ENCODE measurements at places on chromosomes 3 and 15.
A peak's percentile ranks its signal among the peaks of the same experiment; 100 is the strongest.

- DNase-seq = no peak
Measured at GRCh38 chr3:177345973-177346503, 148.8 kb upstream of the TBL1XR1 start.

GRCh38 chr3:161148832-161149475 is 43.8 kb upstream of the B3GALNT1 start:
- no peak for DNase-seq

GRCh38 chr3:44066806-44067205 is 174.9 kb upstream of the TOPAZ1 start:
- DNase-seq = no peak

GRCh38 chr3:147509448-147509847 is 100.3 kb downstream of the ZIC1 start:
- no peak for DNase-seq

GRCh38 chr3:23548706-23549105 is 257.0 kb upstream of the UBE2E1 start:
- no peak for DNase-seq

DNA sequence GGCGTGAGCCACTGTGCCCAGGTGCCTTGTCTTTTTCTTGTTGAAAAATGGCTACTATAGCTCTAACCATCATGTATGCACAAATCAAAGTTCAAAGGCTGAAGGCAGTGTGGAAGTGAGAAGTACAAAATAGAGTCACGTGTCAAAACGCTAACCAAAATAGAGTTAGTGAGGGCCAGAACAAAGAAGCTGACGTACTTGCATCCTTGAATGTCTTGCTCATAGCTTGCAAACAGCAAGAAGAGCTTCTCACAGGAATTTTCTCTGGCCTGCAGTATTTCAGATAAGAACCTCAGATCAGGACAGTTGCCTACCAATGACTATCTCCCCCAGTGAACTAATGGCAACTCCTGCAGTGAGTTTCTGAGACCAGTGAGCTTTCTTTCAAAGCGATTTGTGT is 713.5 kb downstream of the GRM7 start:
- DNase-seq = no peak

GRCh38 chr3:47412842-47413520 is 32.2 kb downstream of the PTPN23 start:
- no peak for DNase-seq

DNA sequence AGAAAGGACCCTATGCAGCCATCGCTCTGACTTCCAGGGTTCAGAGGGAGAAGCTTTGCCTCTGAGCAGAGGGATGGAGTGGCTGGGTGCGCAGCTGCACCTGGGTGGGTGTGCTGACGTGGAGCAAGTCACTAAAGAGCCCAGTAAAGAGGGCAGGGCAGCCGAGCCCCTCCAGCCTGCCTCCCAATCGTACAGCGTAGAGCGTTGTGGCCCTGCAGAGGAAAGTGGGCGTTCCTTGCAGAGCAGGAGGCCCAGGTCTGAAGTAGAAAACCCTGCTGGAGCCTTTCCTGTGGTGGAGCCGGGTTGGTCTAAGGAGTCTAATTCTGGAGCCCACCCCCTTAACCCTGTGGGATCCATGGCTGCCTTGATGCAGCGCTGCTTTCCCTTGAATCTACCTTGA is 61.0 kb downstream of the ABTB1 start:
- no peak for DNase-seq

DNA sequence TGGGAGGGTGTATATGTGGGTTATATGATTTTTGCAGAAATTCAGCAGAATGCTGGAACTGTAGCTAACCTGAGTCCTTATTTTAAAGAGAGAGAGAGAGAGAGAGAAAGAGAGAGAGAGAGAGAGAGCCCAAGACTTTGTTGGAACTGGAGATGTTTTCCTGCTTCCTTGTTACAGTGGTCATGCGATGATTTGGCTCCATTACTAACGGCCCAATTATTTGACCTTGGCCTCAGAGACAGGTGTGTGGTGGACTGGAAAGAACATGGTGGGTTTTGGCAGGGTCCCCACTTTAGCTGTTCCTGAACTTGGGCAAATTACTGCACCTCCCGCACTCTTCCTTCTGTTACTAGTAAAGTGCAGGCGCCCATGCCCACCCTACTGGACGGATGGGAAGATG is 14.8 kb upstream of the ACSBG1 start:
- no peak for DNase-seq

DNA sequence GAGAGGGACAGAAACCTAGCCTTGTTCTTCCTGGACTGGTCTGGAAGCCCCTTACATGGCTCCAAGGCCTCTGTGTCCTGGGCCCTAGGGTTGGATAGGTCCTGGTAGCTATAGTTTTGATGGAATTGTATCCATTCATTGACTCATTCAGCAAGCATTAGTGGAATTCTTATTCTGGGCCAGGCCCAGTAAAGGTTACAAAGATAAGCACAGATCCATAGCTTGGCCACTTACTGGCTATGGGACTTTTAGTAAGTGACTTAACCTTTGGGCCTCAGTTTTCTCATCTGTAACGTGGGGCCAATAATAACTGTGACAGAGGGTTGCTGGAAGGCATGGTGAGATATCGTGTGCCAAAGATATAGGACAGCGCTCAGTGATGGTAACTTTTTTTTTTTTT is 13.6 kb upstream of the DAG1 start:
- DNase-seq = peak; percentile 66

GRCh38 chr15:59137566-59137965 is 32.6 kb downstream of the CCNB2 start:
- no peak for DNase-seq

DNA sequence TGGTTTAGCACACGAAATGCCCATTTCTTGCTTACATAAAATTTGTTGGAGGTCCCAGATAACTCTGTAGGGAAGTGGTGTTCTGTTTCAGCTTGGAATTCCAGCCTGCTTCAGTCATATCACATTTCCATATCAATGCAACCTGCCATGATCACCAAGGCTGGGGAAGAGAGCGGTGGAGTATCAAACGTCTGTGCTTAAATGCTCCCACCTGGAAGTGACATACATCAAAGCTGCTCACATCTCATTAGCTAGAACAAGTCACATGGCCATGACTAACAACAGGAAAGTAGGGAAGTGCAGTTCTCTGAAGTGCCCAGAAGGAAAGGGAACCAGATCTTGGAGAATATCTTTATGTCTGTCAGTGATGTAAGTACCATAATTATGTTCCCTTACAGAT is 130.2 kb upstream of the CFAP20DC start:
- DNase-seq = no peak

DNA sequence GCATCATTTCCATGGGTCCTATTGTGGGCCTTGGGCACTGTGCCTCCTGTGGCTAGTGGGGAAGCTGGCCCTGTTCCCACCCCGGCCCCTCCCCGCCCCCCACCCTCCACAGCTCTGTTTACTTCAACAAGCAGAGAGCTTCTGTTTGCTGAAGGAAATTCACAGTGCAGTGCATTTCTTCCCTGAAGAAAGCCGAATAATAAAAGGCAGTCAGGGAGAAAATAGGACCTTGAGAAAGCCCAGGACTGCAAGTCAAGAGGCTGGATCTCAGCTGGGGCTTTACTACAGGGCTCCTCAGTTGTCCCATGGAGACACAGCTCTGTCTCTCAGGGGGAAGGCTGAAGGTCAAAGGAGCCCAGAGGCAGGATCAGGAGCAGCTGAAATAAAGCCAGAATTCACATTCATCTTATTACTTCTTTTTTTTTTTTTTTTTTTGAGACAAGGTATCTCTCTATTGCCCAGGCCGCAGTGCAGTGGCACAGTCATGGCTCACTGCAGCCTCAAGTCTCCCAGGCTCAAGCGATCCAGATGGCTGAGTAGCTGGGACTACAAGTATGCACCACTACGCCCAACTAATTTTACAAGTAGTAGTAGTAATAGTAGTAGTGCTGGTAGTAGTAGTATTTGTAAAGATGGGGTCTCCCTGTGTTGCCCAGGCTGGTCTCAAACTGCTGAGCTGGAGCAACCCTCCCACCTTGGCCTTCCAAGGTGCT is 33.0 kb upstream of the LACTB start:
- peak; percentile 61 for DNase-seq

DNA sequence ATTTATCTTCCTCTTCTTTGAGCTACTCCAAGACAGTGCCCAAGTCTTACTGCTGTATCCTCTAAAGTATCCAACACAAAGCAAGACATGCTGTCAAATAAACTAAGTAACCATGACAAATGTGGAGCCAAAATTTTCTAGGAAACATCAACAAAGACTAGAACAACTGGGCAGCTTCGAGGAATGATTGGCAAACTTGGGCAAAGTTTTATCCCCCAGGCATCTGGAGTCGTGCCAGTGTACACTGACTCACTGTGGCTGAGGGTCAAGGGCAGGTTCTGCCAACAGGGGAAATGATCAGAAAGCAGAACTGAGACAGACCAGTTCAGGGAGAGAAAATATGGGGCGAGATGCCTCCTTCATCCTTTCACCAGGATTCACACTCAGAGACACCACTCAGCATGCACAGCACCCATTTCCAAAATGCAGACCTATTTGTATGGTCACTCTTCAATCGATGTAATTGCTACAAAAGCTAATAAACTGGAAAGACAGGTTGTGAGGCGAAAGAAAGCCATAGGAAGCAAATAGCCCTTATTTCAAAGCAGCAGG is 65.8 kb downstream of the MB21D2 start:
- no peak for DNase-seq

DNA sequence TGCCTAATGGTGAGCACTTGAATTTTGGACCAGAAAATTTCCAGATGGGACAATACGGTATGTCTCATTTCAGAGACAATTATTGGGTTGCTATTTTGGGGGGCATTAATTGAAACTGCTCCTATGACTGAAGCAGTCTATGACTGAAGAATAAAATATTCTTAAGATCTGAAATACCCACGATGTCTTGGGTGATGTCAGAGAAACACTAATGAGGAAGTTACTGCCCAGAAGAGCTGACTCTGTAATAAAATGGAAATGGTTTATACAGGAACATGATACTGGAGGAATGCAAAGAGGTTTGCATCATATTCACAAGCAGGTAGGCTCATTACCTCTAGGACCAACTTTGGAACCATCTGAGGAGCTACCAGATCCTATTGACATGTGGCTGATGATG is 68.7 kb downstream of the IL12A start:
- DNase-seq = no peak

- no peak for DNase-seq
Measured at GRCh38 chr3:157610876-157611535, 107.8 kb upstream of the VEPH1 start.

DNA sequence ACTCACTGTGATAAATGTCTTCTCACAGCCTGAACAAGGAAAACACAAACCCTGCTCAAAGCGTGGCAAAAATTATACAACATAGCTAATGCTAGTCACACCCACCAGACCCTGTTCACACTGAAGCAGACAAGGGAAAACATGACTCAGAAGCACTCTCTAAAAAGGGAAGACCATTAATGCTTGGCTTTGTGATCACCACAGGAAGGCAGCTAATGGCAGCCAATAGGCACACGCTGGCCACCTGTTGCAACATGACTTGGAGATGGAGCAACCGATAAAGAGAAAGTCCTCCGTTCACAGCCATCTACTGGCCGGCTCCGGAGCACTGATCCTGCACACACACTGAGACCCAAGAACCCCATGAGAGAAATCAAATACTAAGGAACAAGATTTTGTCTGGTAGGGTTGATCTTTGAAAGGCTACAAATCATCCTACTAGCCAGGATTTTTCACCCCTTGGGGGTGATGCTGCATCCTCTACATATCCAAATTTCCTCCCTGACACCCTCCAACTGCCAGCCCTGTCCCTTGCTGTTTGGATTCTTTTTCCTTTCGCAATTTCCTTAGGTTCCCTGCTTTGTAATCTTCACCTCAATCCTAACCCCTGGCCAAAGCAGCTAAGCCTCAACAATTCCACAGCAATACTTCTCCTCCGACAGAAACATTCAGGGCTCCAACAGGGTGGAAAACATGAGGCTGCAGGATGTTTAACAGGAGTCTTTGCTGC is 3.2 kb downstream of the ZXDC start:
- peak; percentile 82 for DNase-seq

DNA sequence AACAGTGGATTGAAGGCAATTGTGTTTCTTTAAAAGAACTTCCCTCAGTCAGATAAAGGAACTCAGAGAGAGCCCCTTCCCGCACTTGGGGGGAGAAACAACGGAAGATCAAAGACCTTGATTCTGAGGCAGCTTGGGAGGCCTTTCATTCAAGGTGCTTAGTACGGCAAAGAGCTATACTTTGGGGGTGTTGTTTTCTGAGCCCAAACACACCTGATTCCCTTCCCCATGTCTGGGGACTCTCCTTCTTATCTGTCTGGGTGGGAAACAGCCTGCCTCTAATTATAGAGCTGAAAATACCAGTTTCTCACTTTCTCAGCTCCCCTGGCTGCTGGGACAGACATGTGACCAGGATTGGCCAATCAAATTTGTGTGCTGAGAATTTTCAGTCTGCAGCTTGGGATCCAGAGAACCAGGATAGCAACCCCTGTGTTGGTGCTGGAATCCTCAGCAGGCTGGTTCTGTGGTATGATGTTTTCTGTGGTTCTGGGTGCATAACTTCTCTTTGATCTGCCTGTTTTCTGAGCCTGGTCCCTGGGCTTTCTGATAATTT is 19.4 kb upstream of the IQCF6 start:
- DNase-seq = peak; percentile 85

DNA sequence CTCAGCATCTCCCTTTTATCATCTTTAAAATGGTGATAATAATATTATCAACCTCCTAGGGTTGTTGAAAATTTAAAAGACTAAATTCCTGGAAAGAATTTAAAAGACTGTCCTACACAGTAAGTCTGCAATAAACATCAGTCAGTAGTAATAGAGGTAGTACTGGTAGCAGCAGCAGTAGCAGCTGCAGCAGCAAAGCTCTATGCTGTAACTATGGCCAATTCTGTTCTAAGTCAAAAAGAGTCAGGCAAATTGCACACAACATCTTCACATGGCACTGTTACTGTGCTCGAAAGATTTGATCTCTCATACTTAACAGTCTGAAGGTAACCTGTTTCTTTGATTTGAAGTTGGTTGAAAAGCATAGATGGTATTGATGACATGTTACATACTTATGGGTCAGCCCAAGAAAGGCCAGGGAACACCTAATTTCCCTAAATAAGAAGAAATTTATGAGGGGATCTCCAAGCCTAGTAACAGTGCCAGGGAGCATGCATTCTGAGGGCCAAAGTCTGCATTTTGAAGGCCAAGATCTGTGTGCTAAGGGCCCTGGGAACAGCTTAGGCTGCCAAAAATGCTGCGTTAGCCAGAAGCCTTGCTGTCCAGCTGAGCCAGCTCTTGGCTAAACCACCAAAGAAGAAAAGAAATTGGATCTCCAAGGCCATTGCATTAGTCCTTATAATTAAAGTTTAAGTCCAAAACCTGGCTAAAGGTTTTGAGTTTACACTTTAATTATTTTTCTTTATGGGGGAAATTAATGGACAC is 68.2 kb downstream of the SIDT1 start:
- no peak for DNase-seq
